Iris pigment epithelial cell (primary cell): ENCODE measurements at places on chromosomes 5 and 9.

DNA sequence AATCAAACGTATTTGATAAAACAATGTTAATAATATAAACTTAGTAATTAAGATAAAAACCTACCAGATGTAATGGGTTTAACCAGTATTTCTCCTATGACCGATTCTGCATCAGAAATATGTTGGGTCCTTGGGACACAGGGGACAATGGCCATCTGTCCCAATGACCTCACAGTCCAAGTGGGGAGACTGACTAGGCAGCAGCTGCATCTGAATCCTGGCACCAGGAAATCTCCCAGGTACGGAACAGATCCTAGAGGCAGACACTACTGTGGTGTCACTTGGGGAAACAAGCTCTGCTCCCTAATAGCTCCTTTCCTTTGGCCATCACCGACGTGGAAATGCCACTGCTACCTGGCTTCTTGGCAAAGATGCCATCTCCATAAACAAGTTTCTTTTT is 81.8 kb upstream of the SARDH start:
- DNase-seq, result no peak

DNA sequence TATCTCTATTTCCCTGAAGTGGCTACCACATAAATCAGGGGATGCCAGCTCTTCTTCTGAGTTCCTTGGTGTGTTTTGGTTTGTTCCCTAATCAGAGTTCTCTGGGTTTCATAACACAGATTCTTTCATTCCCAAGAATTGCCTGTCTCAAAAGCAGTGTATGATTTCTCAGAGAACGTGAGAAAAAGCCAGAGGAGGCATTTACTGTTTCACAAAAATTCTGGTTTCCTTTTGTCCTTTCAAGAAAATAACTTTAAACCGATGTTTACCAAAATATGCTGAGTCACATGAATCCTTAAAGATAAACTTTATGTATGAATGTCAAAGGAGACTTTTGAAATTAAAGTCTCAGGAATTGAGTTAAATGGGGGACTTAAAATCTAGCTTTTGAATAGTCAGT is 314.3 kb downstream of the EBF1 start:
- no peak for DNase-seq

DNA sequence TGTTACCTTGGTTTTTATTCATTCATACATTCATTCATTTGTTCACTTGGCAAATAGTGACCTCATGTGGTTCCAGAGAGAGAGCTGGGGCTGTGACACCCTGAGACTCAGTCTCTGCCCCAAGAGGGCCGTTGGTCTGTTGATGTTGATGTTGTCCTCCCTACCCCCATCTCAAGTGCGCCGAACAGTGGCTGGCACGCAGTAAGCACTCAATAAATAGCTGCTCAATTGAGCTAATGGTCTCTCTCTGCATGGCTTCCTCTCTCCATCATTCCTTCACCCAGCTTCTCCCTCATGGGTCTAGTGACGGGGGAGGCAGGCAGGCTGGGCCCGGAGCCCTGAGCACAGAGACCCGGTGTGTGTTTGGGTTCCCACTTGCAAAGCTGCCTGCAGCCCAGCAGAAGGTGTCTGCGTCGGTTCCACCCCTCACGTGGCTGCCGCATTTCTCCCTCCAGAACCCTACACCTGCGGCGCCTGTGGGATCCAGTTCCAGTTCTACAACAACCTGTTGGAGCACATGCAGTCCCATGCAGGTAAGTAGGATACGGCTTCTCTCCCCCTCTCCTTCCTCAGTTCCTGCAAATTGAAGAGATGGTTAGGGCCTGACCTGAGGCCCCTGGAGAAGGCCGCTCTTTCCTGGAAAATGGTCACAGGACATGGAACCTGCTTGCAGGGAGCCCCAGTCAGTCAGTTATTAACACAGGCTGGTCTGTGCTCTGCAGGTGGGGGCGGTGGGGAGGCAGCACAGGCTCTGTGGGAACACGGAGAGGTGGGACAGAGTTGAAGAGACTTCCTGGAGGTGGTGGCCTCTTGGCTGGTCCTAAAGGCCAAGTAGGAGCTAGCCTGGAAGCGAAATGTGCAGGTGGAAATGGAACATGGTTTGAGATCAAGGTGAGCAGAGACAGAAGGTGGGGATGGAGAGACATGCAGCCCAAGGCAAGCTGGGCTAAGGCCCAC is 42.0 kb downstream of the AMBP start:
- DNase-seq, result no peak

- DNase-seq, result peak; percentile 23
Observed at GRCh38 chr9:112408275-112408674, 28.4 kb downstream of the HSDL2 start.

GRCh38 chr5:125786021-125786420 is 637.2 kb upstream of the GRAMD2B start:
- DNase-seq, result no peak

- peak; percentile 53 for DNase-seq
Observed at GRCh38 chr5:180034564-180034963, 37.0 kb downstream of the RNF130 start.

DNA sequence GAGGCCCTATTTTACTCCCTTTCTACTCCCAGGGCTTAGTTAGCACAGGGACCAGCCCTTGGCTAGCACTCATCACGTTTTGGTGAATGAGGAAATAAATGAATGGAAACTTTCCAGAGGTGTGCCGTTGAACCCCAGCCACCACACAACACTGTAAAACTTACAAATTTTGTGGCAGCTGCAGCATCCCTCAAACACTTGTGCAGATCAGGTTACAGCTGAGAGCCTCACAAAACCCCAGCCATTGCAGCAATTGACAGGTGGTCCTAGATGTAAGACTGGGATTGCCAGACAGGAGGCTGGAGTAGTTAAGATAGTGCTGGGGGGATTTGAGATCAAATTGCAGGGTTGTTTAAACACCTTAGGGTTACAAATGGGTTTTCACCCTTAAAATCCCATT is 482.2 kb upstream of the KIF2A start:
- DNase-seq, result no peak

DNA sequence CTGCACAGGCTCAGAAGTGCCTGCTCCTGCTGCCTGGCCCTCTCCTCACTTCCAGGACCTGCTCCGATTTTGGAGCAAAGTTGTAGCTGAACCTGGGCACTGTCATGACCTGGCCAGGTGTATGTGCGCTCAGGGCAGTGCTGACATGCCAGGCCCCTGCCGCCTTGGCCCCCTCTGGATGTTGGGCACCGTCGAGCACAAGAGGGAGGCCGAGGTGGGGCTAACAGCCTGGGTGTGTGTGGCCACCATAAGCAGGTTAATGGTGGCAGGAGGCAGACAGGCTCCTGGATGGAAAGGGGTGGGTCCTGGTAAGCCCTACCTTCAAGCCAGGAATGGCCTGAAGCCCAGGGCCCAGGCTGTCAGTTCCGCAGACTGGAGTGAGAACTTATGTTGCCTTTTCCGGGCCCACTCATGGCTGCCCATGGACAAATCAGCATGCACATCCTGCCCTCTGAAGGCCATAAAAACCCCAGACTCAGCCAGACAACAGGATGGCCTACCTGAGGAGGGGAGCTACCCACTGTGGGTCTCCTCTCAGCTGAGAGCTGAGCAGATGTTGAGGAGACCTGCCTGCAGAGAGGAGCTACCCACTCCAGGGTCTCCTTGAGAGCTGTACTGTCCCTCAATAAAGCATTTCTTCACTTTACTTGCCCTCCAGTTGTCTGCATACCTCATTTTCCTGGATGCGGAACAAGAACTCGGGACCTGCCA is 66.2 kb downstream of the NACC2 start:
- DNase-seq, result no peak

GRCh38 chr9:114433086-114433485 is 45.3 kb upstream of the AKNA start:
- DNase-seq, result no peak

- DNase-seq, result no peak
Observed at GRCh38 chr5:58491216-58491892, at the start of gene GAPT. Gene GAPT, plus strand, starts transcription at chr5:58491435. Its CDS starts 3,102 bp downstream, at chr5:58494537.

GRCh38 chr9:121350993-121351561 is 19.0 kb downstream of the STOM start:
- peak; percentile 92 for DNase-seq

GRCh38 chr5:65482296-65482735 is 596 bp upstream of the ADAMTS6 start:
- DNase-seq, result peak; percentile 71

- DNase-seq, result peak; percentile 19
Observed at GRCh38 chr5:40762705-40763104, 6.9 kb upstream of the TTC33 start.

DNA sequence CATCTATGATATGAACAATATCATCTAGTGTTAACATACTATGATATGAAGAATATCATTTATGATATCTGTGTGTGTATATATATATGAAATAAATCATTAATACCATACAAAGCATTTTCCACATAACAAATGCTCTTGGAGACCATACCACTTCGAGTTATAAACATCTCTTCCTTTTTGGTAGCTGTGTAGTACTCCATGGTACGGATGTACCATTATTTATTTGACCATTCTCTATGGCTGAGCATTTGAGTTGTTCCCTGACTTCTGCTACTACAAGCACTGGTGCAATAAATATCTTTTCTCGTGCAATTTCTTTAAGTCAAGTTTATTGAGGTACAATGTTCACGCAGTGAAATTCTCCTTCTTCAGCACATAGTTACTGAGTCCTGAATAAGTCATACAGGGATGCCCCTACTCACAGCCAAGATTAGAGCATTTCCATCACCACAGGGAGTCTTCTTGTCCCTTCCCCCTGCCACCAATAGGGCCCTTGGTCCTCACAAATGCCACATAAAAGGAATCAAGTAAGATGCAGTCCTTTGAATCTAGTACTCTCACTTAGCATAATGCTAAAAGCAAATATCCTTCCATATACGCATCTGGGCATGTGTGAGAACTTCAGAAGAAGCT is 75.2 kb upstream of the SLC25A48 start:
- DNase-seq, result no peak

DNA sequence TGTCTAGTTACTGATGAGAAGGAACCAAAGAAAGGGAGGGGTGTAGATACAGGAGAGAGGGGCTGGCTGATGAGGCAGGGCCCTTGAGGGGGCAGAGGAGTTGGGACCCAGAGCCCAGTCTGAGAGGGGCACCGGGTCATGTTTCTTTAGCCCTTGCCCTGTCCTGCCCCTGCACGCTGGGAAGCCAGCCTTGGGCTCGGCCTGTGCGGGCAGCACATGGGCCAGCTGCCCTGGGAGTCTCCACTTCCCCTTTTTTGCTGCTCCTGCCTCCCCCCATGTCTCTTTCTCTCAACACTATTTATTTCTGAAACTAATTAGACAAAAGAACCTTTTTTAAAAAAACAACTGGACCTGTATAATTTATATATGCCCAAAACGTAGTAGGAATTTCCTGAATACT is 20.5 kb downstream of the MVB12B start:
- no peak for DNase-seq

- peak; percentile 83 for DNase-seq
Observed at GRCh38 chr5:59367791-59368394, 525.6 kb downstream of the PDE4D start.

- peak; percentile 90 for DNase-seq
Observed at GRCh38 chr5:132294728-132295504, 722 bp downstream of the SLC22A4 start.

GRCh38 chr9:19728101-19728500 is 60.7 kb downstream of the SLC24A2 start:
- DNase-seq, result no peak

- peak; percentile 23 for DNase-seq
Observed at GRCh38 chr9:128160603-128160987, 530 bp downstream of the BBLN start.

DNA sequence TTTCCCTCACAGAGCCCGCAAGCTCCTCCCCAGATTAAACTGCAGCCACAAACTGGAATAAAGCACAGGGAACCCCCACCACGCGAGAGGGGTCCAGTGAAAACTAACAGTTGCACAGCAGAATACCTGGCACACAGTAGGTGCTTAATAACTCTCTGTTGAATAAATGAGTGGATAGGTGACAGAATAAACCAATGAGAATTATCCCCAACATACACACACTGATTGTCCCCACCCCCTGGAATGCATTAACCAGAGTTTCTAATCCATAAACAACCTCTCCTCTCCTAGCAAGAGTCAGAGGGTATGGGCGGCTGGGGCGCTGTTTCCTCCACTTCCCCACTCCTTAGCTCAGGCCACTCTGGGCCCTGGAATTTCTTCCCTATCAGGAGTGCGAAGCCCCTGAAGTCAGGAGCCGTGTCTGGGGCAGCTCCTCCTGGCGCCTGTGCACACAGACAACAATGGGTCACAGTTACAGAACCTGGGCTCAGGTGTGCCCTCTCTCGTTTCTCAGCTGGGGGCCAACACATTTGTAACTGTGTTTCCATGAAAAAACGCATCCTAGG is 27.6 kb downstream of the RAPGEF1 start:
- DNase-seq, result no peak

GRCh38 chr9:81787747-81788632 is 98.6 kb upstream of the TLE1 start:
- peak; percentile 96 for DNase-seq

DNA sequence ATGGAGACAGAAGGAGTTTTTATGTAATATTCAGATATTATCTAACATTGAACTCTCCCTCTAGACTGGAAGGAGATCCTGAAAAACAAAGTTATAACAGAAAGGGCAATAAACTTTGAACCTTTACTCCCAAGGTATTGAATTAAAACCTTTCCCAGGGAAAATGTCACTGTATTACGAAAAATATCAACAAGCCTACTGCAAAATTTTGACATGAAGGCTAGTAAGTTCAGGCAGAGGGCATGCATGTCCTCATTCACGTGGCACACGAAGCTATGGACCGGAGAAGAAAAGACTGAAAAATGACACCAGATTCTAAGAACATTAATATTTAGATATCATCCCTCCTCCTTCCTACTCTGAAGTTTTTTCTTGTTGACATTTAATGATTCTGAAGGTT is 638.8 kb downstream of the LRRC70 start:
- no peak for DNase-seq

GRCh38 chr5:179494774-179495526 is 55.4 kb upstream of the RUFY1 start:
- no peak for DNase-seq

GRCh38 chr5:15966066-15966640 is 213.4 kb downstream of the MARCHF11 start:
- peak; percentile 32 for DNase-seq

GRCh38 chr5:78661691-78662090 is 13.1 kb upstream of the LHFPL2 start:
- no peak for DNase-seq

DNA sequence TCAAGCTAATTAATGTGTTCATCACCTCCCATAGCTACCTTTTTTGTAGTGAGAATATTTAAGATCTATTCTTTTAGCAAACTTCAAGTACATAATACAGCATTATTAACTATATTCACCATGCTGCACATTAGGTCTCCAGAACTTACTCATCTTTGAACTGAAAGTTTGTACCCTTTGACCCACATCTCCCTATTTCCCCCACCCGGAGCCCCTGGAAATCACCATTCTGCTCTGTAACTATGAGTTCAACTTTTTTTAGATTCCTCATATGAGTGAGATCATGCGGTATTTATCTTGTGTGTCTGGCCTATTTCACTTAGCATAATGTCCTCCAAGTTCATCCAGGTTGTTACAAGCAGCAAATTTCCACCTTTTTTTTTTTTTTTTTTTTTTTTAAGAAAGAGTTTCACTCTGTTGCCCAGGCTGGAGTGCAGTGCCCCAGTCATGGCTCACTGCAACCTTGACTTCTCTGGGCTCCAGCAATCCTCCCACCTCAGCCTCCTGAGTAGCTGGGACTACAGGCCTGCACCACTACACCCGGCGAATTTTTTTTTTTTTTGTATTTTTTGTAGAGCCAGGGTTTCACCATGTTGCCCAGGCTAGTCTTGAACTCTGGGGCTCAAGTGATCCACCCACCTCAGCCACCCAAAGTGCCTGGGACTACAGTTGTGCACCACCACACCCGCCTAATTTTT is 100.4 kb upstream of the SAP30L start:
- no peak for DNase-seq
